Nephron progenitor cell (in vitro differentiated cells): ENCODE measurements at places on chromosomes 11 and 22.
A peak's percentile ranks its signal among the peaks of the same experiment; 100 is the strongest.

DNA sequence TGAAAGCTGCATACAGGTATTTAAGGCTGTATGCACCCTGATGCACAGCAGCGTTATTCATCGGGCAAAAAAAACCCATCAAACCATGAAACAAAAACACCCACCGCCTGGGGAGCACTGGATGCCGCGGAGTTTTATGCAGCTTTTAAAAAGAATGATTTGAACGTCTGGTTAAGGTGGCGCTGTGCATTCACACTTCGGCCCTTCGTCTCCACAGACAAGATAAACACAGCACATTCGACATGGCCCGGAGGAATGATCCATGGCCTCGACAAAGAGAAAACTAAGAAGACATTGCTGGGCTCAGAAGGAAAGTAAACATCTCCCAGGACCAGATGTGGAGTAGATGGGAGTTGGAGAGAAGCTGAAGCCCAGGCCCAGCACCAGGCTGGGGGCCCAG is 40.8 kb upstream of the GAL start:
- DNase-seq: no peak

GRCh38 chr11:83611031-83611430 is 324.9 kb upstream of the CCDC90B start:
- DNase-seq: no peak

- DNase-seq: no peak
Observed at GRCh38 chr11:10518891-10519290, 22.1 kb downstream of the RNF141 start.

GRCh38 chr11:34667810-34668582 is 47.1 kb downstream of the EHF start:
- no peak for DNase-seq

DNA sequence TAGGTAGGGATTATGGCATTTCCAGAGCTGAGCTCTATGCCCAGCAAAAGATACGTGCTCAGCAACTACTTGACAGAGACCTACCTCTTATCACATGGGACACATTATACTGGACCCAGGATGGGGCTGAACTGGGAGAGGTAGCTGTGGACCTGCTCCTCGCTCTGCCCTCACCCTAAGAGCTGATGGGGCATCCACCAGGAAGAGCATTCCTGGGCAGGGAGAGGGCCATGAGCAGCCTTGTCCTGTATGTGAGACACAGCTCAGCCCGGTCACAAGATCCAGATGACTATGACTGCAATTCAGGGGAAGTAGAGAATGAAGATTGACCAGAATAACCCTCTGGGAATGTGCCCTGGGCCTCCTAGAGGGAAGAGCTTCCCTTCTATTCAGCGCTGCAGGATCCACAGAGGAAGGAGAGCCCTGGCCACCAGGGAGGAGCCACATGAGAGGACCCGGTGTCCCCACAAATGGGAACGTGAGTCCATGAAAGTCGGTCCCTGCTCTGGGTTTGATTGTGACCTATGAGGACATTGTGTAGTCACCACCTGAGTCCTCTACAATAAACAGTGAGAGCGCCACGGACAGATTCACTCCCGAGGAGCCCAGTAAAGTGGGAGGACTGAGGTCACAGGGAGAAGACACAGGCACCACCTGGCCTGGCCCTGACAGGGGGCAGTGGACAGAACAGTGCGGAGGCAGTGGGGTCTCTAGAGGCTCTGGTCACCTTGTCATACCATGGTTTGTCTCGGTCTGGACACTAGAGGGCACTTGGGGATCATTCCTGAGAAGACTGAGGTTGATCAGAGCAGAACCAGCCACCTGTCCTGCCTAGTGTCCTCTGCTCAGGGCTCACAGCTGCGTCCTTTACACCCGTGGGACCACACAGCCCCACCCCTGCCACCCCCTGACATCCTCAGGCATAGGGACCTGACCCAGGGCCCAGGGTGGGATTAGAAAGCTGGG is 99.5 kb downstream of the ZNF280B start:
- peak; percentile 53 for DNase-seq

GRCh38 chr11:15824060-15824459 is 532.3 kb downstream of the SOX6 start:
- DNase-seq: no peak

GRCh38 chr22:21074102-21074715 is 28.5 kb downstream of the LRRC74B start:
- no peak for DNase-seq

DNA sequence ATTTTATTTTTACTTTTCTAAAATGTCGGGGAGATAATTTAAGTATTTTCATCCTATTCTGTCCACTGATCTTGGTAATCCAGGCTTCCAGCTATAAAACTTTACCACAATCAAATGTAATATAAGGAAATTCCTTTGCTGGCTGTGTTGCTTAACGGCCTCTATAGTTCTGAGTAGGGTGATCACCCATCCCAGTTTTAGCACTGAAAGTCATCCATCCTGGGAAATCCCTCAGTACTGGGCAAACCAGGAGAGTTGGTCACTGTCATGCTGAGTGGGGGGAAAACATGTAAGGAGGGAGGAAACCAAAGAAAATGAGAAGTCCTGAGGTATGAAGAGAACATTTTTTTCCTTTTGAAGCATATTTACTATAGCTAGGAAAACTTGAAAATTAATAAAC is 12.8 kb upstream of the BACE1-AS start:
- no peak for DNase-seq

DNA sequence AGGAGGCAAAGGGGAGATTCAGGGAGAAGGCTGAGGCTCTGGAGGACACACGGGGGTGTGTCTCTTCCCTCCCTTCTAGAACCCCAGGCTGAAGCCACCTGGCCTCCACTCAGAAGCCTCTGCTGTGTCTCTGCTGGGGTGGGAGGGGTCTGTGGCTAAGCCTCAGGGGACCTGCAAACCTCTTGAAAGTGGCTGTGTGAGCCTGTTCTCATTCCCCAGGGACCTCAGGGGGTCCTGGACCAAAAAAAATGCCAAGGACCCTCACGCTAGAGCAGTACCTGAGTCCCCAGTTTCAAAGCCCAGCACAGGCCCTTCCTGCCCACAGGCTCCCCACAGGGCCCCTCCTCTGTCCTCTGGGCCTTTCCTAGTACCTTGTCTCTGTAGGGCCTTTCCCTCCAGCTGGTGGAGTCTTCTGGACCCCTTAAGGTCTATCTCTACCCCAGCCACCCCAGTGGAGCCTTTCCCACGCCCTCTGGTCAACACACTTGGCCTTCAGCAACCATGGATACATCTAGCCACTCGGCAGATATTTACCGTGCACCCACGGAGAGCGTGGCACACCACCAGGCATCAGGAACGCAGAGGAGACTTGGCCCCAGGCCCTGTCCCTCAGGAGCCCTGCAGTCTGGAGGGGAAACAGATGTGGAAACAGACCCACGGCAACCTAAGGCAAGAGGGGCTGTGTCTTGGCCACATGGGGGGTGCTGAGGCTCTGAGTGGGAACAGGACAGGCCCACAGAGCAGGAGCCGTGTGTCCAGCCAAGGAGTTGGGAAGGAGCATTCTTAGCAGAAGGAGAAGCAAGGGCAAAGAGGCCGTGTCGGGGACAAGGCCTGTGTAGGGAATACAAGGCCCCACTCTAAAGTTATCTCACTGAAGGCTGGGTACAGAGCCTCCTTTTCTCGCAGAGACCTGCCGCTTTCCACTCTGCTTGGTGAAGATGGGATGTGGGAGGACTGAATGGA is 18.5 kb downstream of the PLA2G6 start:
- no peak for DNase-seq

DNA sequence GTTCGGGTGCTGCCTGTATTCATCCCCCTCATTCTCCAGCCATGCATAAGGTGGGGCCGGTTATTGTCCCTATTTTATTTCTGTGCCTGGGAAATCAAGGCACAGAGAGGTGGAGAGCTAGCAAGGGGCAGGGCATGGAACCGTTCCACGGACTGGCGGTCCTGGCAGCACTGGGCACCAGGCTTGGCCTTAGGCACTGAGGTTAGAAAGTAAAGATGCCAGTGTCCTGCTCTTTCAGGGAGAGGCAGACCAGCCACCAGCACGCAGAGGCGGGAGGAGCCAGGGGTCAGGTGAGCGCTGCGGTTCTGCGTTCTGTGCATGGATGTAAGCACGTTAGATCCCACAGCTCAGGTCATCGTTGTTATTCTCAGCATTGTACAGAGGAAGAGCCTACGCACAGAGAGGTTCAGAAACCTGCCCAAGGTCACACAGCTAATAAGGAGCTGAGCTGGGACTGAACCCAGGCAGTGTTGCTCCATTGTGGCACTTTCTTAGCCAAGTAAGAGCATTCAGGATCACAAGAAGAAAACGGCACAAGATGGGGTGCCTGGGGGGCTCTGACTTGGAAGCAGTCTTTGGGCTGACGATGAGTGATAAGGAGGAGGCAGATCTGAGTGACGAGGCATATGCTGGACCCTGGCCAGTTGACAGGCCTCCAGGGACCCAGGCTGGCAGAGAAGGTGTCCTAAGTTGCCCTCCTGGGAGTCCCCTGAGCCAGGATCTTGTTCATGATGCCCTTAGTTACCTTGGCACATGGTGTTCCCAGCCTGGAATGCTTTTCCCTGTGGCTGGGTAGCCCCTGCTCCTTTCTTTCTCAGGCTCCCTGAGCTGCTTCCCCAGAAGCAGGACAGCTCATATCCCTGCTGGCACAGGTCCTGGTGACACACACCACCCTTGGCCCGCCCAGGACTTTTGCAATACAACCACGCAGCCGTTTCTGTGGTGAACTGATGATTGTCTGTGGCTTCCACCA is 41.1 kb downstream of the OSBPL5 start:
- DNase-seq: no peak

- no peak for DNase-seq
Observed at GRCh38 chr11:115169251-115169650, 335.0 kb downstream of the CADM1 start.

DNA sequence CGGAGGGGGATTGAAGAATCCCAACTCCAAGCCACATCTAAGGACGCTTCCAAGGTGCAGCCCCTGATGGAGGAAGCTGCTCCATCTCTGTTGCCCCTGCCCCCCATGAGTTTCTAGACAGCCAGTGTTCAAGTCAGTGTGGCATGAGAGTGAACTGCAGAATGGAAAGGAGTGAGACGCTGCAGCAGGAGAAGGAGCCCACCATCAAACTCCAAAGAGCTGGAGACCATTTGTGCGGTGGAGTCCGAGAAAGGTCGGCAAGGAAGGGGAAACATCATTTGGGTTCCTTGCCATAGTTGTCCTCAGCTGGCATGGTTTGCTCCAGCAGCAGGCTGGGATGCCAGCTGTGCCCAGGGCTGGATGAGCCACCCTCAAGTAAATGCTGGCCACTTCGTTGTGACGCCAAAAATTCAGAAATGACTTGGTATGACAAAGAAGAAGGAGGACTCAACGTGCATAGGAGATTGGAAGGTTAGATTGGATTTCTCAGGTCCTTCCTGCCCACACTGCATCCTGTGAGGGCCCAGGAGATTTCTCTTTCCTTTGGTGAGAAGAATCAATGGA is 16.4 kb downstream of the APOL2 start:
- DNase-seq: no peak

DNA sequence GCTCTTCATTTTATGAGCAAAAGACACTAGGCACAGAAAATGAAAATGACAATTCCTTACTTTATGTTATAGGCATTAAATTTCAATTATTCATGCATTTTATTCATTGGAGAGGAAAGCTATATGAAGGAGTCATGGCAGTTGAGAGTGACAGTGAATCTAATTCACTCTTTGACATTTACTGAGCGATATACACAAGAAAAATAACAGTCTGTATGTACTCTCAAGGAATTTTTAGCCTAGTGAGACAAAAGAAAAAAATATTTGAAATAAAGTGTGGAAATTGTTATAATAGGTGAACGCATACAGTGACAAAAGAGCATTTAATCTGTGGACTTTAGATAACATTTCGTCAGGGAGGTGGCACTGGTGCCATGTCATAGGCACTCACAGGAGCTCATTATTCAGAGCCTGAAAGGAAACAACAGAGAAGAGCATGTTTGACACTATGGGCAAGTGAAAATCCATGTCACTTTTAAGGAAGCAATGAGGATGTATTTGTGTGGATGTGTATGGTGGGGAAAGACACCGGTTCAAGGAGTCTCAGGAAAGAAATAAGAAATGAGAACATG is 323.1 kb downstream of the LUZP2 start:
- DNase-seq: no peak

DNA sequence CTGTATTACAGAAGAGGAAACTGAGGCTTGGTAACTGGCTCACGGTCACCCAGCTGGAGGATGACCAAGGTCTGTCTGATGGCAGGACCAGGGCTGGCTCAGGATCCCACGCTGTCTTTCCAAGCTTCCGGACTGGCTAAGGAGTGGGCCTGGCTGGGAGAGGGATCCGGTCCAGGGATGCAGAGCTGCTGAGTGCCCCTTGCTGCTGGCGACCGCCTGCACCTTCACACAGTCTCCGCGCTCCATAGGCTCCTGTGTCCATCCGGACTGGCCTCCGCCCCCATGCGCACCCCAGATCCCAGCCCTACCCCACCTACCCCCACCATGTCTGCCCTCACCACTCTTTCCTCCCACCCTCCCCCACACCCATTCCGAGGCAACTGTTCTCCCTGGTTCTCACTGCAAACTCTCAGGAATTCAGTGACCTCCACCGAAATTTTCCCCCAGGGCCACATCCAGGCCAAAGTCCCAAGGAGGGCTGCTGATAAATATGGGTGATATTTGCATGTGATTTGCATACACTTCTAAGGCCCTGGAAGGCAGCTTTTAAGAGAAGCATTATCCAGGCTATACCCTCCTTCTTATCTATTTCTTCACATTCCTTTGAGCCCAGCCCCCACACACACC is 48.5 kb upstream of the SLC35C1 start:
- DNase-seq: no peak

DNA sequence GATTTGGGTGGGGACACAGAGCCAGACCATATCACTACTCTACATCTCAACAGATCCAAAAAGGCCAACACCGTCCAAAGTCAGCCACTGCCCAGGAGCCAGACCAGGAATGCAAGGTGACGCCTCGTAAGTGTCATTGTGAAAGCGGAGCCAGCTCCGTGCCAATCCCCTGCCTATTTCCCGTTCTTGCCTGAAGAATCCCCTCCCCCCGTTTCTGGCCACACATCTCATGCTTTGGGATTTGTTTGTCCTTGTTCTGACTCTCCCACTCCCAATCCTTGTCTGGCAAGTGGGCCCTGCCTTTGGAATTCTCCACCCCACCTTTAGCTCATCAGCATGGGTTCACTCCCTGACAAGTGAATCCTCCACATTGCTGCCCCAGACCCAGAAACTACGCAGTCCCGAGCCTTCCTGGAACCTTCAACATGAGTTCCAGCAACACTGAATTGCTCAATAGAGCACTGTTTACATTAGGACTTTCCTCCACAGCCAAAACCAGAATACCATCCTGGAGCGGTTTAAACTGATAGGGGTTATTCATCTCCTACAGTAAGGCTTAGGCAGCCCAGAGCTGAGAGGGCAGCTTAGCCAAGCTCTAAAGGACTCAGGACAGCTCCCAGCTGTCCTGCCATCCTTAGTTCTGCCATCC is 6.0 kb upstream of the SLC35C1 start:
- DNase-seq: no peak

DNA sequence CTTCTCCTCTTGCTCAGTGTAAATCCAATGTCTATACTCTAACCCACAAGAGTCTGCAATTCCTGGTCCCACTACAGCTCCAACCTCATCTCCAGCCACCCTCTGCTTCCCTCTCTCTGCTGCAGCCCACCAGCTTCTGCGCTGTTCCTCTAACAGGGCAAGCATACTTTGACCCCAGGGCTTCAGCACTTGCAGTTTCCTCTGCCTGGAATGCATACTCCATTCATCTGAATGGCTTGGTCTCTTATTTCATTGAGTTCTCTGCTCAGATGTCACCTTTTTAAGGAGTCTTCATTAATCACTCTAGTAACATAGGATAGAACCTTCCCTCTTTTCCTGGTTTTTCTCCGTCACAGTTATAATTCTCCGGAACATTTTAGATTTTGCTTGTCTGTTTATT is 141.6 kb downstream of the BUD13 start:
- no peak for DNase-seq
